CD4-positive, alpha-beta T cell treated with Interleukin-17A for 1 hour (primary cell): ENCODE measurements at places on chromosomes 3 and 15.

DNA sequence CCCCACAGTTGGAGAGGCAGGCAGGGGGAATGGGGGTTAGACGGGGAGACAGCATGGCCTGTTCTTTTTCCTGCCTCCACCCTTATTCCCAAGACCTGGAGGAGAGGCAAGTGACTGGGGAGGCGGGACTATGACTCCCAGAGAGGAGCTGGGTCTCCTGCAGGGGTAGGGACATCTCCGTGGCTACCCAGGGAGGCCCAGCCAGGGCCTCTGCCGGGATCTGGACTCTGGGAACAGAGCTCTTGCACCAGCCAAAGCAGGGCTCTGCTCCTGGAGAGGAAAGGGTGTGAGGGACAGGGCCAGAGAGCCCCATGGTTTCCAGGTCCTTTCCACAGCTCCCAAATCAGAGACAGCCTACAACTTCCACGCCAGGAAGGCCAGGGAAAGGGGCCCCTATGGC is 22.8 kb downstream of the CFAP100 start:
- DNase-seq = no peak

- DNase-seq = no peak
These were observed 29.0 kb downstream of the RAB27A start for GRCh38 chr15:55260562-55261131.

GRCh38 chr3:119388577-119388976 is 74.8 kb downstream of the TMEM39A start:
- no peak for DNase-seq

- DNase-seq = no peak
These were observed 54.7 kb downstream of the CLDN11 start for GRCh38 chr3:170473358-170473757.

DNA sequence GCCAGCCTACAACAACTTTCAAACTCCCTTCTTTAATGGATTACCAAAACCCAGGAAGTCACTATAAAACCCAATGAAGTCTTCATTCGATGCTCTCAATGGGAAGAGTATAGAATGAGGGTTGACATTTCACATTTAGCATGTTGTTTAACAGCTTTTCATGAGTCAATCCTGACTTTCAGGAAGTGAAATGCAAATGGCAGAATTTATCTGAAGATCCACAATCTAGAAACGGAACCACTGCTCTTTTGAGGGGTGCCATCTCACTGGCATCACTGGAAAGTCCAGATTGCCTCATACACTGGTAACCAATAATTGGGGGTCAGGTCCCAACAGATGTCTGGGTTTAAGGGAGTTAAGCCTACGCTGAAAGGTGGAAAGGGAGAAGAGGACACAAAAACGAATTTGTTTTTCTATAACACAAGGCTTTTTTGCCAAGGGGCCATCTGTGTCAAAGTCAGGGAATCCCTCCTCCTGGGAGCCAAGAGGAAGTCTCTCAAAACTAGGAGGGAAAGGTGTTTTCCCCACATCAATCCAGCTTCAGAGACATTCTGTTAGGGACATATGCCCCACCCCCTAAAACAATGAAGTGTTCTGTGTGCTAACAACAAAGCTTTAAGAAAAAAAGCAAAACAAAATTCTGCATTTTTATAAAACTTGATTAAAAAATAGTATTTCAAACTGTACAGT is 12.0 kb upstream of the ATP1B3 start:
- DNase-seq = no peak

DNA sequence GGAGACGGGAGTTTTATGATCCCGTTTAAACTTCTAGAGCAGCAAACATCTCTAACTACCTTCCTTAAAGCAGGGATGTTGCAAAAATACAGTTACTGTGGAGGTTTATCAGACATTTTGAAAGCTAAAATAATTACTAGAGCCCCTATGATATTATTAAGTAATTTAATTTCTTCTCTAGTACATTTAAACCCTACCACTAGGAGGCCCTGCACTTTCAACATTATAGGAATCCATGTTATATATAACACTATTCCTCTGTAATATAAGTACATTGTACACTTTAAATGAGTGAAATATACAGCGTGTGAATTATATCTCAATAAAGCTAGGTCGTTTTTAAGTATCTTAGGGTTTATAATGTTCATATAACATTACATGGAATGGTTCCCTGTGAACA is 11.5 kb downstream of the SETMAR start:
- DNase-seq = no peak

DNA sequence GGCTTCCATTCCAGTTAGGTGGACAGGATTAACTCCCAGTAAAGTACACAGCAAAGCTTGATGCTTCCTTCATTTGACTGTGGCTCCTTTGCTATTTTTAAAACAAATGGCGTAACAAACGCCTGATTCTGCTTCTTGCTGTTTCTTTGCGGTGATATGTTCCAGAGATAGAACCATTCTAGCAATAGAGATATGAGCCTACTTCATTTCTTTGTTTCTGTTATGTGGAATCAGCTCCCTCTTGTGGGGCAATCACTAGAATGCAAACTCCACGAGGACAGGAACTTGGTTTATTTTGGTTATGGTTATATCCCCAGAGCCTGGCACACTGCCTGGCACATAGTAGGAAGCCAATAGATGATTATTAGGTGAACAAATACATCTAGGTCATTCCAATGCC is 122.6 kb upstream of the SLC6A11 start:
- DNase-seq = peak; percentile 11

- DNase-seq = peak; percentile 28
These were observed 3.7 kb downstream of the TMEM42 start for GRCh38 chr3:44865272-44866035.

DNA sequence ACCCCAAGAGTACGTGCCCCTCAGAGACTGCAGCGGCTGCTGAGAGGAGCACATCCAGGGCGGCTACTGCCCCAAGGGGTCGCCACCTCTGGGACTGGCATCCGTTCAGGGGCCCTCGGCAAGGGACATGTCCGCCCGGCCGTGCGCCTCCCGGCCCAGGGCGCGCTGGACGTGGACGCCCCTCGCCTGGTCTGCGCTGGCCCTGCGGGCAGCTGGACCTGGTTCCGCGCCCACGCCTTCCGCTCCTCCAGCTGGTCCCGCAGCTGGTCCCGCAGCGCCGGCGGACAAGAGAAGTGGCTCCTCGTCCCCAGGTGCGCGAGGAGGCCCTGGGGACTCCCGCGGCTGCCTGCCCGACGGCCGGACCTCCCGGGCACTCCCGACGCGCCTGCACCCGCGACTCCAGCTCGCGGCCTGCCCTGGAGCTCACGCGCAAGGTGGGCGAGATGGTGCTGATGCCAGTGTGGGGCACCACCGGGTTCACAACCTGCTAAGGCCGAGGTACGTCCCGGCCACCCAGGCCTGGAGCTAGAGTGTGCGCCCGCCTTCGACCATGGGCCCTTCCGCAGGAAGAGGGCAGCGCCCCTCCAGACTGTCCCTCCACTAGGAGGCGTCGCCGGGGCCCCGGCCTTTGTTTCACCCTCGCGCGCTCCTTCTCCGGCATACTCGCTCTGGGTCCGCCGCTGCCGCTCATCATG is 14.4 kb upstream of the GP9 start:
- DNase-seq = no peak

DNA sequence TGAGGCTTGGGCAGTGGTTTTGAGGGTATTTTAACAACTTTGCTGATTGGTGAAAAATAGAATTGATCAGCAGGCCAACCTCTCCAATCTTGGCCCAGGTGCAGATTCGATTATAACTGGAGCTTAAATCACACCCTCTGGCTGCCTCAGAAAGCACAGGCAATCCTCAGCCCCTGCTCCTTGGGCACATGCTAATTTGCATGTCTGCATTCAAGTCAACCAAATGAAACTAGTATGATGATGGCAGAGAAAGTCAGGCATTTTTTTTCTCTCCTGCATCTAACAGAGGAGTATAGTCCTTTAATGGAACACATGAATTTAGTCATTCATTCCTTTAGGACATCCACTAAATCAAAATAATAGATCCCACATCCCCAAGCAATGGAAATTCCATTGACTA is 16.8 kb upstream of the NMNAT3 start:
- no peak for DNase-seq

DNA sequence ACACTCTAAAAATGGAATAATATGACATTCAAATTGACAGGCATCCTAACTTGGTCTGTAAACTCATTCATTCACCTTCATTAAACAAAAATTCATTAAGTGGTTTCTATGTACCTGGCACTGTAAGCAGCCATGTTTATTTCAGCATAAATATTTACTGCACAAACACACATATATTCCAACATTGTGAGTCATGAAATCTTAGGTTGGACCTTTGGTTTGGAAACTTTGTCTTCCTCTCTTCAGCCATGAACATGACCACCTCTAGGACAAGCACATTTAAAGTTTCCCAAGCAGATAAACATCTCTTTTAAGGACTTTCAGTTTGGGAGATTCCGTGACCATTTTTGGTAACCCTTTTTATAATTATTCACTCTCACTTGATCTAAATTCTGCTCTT is 131.8 kb downstream of the TPRG1 start:
- no peak for DNase-seq

GRCh38 chr3:56724676-56725075 is 41.6 kb upstream of the TASOR start:
- no peak for DNase-seq

DNA sequence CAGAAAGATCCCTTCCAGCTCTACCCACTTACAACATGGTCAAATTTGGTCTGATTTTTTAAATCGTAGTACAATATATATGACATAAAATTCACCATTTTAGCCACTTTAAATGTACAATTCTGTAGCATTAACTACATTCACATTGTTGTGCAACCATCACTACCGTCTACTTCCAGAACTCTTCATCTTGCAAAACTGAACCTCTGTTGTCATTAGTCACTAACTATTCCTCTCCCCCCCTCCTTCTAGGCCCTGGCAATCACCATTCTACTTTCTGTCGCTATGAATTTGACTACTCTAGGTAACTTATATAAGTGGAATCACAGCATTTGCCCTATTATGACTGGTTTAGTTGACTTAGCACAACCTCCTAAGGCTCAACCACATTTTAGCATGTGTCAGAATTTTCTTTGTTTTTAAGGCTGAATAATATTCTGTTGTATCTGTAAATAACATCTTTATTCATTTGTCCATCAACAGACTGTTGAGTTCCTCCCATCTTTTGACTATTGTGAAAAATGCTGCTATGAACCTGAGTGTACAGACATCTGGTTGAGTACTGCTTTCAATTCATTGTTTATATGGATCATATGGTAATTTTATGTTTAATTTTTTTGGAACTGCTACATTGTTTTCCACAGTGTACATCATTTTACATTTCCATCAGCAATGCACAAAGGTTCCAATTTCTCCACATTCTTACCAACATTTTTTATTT is 35.5 kb upstream of the CCR2 start:
- no peak for DNase-seq

DNA sequence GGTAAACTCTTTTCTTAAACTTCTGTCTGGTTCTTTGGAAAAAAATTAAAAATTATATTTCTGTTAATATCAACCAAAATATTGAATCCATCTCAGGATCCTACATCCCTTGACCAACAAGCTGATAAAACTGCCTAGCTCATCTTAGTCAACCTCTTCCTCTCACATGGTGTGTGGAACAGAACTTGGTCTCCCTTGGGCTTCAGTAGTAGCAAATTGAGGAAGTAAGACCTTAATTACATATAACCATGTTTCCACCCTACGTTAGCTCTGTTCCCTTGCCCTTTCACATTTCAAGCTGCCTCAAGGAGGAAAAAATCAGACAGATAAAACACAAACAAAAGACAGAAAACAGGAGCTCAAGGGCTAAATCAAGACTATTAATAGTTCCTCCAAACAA is 116.4 kb downstream of the GREM1 start:
- no peak for DNase-seq

DNA sequence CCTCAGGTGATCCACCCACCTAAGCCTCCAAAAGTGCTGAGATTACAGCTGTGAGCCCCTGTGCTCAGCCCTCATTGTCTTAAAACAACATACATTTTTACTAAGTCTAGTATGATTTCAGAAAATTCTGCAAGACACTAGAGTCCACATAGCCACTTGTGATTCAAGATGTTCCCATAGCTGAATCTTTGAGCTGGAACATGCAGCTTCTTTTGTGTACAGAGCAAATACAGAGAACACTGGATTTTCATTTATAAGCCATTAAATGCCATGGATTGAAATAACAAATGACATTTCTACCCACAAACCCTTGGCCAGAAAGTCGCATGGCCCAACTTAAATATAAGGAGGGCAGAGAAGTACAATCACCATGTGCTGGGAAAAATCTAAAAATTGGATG is 1489.2 kb upstream of the GBE1 start:
- no peak for DNase-seq

DNA sequence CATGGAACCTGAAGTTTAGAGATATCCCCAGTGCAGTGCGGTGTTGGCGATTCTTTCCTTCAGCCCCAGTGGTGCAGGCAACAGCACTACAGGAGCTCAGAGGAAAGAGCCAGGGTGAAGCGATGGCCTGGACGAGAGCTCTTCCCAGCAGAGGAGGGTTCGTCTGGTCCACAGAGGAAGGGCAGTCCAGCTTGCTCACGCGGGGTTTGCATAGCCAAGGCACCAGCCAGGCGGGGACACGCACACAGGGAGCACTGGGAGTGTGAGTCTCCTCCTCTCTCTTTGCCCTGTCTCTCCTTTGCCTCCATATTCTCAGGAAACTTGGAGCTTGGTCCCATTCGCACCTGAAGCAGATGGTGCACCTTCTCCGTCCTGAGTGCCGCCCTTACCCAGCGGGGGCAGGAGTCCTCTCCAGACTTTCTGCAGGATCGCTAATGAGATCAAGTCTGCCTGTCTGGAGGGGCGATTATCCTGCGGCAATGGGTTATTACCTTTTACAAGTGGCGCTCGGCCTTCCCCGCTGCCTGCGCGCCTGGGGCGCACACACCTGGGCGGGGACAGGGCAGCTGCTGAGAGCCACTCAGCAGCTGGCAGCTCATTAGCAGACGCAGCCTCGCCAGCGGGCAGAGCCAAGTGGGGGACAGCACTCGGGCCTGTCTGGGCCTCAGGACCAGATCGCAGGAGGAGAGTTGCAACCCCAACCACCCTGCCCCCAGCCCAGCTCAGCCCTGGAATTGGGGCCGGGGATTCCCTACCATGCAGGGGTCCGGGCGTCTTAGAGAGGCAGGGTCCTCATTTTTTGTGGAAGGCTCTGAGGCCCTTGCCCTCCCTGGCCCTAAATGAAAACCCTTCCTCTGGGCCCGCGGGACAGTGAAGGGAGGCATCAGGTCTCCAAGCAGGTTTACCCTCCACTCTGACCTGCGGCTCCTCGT is 119.0 kb upstream of the MEF2A start:
- no peak for DNase-seq

- DNase-seq = no peak
These were observed 34.8 kb upstream of the EOMES start for GRCh38 chr3:27756877-27757276.

DNA sequence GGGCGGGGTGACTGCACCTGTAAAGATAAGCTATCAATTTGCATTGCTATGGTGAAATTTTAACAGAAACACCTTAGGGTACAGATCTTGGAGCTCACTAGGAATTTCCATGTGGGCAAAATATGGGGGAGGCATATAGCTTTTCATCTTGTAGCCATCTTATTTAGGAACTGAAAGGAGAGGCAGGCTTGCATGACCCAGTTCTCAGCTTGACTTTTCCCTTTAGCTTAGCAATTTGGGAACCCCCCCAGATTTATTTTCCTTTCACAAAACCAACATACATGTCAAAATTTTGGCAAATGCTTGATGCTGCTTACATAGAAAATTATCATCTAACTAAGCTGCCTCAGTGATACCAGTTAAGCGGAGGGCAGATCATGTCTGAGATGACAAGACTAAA is 55.0 kb upstream of the EIF1B start:
- no peak for DNase-seq

GRCh38 chr15:57517030-57517671 is 74.6 kb upstream of the MYZAP start:
- no peak for DNase-seq
